ENCODE measurements at places on chromosomes 2 and 18.
A peak's percentile ranks its signal among the peaks of the same experiment; 100 is the strongest.

DNA sequence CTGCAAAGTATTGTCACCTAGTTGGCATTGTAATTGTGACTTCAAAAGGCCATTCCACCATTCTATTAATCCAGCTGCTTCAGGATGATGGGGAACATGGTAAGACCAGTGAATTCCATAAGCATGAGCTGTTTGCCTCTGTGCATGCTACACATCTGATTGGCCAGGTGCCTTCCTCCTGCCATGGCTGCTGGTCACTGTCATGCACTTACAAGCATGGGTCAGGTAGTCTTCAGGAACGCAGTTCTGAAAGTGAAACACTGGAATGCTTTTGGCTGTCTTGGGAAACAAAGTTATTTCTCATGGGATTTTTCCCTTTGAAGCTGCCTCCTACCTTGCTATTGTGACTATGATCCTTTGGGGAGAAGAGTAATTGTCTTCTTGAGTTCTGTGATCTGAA, 267.6 kb downstream of the GBX2 start:
- DNase-seq = no peak

- no peak for DNase-seq
These were observed 70.0 kb upstream of the CABLES1 start for GRCh38 chr18:23065234-23065806.

GRCh38 chr2:216215658-216216390, 106.7 kb downstream of the XRCC5 start:
- no peak for DNase-seq

GRCh38 chr18:74368901-74369705, 53.5 kb downstream of the C18orf63 start:
- no peak for DNase-seq

- DNase-seq = no peak
These were observed 53.0 kb upstream of the SMIM21 start for GRCh38 chr18:75480487-75480886.

GRCh38 chr2:157792335-157793052, 83.6 kb downstream of the ACVR1 start:
- DNase-seq = no peak

GRCh38 chr2:203122317-203122986, 107.8 kb downstream of the NBEAL1 start:
- DNase-seq = no peak

GRCh38 chr2:40197121-40197520, 254.8 kb downstream of the SLC8A1 start:
- no peak for DNase-seq

DNA sequence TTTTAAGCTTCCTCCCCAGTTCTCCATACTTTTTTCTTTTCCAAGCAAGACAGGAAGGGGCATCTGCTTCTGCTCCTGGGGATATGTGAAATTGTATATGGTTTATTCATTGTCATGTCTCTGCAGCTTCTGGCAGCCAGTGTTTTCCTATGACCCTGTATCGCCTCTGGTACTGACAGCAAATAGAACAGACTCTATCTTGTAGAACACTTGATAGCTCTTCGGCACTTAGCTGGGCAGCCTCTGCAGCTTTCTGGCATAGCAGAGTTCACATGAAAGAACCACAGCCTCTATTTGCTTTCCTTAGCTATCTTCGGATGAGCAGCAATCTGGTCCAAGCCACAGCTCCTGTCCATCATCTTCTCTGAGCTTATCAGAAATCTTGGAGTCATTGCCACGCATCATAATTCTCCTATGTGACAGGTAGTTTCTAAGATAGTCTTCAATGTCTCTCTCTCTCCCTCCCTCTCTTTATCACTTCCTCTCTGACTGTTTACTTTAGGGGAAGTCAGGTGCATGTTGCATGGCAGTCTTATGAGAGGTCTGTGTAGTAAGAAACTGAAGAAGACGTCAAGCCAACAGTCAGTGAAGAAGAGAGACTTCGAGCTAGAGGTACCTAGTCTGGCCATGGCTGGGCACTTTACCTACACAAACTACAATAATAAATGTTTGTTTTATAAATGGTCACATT, 627.7 kb upstream of the CDH2 start:
- no peak for DNase-seq

GRCh38 chr2:64859312-64860212, 129.6 kb upstream of the SLC1A4 start:
- DNase-seq = peak; percentile 94

DNA sequence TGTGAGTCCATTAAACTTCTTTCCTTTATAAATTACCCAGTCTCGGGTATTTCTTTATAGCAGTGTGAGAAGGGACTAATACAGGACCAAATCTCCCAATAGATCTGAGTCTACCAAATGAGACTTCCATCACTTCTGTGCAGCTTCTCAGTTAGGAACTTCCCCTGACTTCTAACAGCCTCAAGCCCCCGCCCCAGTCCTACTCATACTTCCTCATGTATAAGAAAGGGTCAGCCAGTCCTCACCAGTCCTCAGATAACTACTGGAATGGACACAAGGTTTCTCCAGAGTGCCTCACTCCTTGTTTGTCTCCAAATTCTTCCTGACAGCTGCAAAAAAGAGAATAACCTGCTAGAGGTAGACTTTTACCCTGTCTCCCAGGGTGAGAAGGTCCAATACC, 19.5 kb downstream of the TTC32 start:
- no peak for DNase-seq

- DNase-seq = no peak
These were observed 18.1 kb downstream of the SULT1C3 start for GRCh38 chr2:108257757-108258331.

- no peak for DNase-seq
These were observed 31.9 kb upstream of the GPC1 start for GRCh38 chr2:240403396-240404104.

DNA sequence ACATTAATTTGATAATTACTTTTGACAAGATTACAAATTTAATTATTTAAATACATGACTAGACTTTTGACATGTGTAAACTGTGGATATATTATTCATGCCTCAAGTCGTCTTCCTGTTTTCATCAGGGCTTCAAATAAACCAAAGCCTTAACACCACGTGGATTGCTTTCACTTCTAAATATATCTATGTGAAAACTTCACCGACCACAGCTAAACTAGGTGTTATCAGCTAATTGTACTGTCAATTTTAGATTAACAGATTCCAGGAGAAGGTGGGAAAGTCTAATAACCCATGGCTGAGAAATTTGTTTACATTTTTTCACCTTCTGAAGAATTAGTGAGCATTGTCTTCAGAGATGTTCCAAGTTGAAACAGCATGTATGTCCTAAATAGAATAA, 494.7 kb upstream of the FAM98A start:
- no peak for DNase-seq

- no peak for DNase-seq
These were observed 12.5 kb upstream of the GEMIN6 start for GRCh38 chr2:38765551-38765950.

- DNase-seq = no peak
These were observed 36.6 kb upstream of the DSC1 start for GRCh38 chr18:31199190-31199769.

DNA sequence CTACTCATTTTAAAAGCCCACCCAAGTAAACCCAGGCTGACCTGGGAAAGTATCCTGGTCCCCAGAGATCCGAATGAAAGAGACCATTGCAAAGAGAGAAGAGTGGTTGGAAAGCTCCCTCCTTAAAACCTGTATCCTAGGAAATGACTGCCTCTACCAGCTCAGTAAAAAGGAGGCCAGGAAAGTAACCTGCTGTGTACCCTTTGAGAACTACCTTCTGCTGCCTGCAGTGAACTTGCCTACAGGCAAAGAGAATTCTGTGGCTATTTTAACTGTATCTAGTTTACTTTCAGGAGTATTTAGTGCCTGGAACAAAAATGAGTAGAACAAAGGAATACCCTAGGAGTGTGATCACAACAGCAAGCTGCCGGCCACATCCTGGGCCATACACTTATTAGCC, 641.7 kb upstream of the NRXN1 start:
- DNase-seq = no peak

GRCh38 chr2:119853777-119854399, 94.2 kb downstream of the PTPN4 start:
- DNase-seq = peak; percentile 13

All from H7 (cell line).